IPS DF 6.9 (cell line): ENCODE measurements at places on chromosomes 2 and 18.

GRCh38 chr18:79906706-79907105, 44.7 kb downstream of the SLC66A2 start:
- no peak for DNase-seq

GRCh38 chr18:58966005-58966677, 101.5 kb downstream of the ZNF532 start:
- DNase-seq = no peak

- no peak for DNase-seq
Measured at GRCh38 chr2:216693414-216694080, 1.8 kb downstream of the IGFBP5 start.

GRCh38 chr18:64718808-64719207, 569.9 kb upstream of the LINC00305 start:
- no peak for DNase-seq

DNA sequence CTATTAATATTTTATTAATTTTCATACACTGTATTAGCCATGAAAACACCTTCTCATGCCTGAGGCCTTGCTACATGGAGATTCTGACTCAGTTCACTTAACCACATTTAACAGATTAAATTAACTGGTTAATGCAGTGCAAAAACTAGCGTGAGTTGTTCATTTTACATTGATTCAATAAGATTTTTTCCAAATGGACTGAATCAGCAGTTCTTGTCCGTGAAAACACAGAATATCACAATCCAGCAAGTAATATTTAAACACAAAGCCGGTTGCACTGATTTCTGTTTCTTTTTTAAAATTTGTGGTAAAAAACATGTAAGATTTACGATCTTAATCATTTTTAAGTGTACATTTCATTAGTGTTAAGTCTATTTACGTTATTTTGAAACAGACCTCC, 118.2 kb upstream of the THUMPD2 start:
- no peak for DNase-seq
